ENCODE measurements at places on chromosomes 13 and 19.

- no peak for DNase-seq
These were observed 24.5 kb upstream of the TFDP1 start for GRCh38 chr13:113559901-113560644.

- DNase-seq = peak; percentile 46
These were observed 13.3 kb upstream of the MISP start for GRCh38 chr19:737591-738093.

DNA sequence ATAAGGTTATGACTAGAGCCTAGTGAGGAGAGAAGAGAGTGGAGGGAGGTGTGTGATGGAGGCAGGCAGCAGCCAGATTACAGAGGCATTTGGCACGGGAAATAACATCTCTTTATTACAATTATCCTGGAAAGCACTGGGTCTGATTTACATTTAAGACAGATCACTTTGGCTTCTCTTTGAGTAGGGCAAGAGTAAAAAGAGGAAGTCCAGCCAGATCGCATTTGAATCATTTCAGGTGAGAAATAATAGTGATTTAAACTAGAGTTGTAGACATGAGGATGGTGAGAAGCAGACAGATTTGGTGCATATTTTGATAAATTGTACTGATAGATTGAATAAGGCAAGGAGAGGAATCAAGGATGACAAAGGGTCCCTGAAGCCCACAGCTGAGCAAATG, 9.6 kb upstream of the SACS start:
- DNase-seq = no peak

GRCh38 chr19:33713194-33713593, 83.5 kb upstream of the KCTD15 start:
- no peak for DNase-seq

GRCh38 chr13:69820180-69820579, 287.4 kb upstream of the ATXN8OS start:
- no peak for DNase-seq

DNA sequence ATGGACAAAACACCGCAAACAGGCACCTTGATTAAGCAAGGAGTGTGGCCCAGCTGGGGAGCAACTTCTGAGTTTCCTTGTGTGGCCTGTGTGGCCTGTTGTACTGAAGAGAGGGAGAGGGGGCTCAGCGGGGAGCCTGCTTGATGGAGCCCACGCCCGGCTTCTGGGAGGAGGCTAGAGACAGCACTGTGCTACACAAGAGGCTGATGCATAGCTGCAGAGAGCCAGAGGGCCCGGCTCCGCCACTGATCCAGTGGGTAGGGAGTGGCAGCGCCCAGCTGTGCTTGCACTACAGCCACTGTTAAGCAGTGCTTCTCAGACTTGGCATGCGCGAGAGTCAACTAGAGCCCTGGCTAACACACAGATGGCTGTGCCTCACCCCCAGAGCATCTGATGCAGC, 19.0 kb downstream of the LYL1 start:
- no peak for DNase-seq

DNA sequence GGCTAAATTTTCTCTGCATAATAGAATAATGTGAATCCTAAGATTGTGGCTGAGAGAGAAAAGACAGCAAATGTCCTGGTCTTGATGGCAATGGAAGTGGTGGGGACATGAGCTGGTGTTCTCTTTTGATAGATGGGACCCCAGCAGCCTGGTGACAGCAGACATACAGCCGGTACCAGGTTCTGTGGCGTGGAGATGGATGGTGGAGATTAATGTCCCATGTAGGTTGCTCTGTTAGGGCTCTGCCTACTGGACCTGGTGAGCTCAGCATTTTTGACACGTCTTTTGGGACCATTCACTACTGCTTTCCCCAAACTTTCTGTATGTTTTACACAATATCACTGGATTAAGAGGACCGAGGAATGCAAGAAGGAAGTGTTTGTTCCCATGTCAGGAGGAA, 8.2 kb upstream of the SIGLEC14 start:
- DNase-seq = no peak

- peak; percentile 27 for DNase-seq
These were observed 3.6 kb upstream of the A1BG start for GRCh38 chr19:58356766-58357480.

DNA sequence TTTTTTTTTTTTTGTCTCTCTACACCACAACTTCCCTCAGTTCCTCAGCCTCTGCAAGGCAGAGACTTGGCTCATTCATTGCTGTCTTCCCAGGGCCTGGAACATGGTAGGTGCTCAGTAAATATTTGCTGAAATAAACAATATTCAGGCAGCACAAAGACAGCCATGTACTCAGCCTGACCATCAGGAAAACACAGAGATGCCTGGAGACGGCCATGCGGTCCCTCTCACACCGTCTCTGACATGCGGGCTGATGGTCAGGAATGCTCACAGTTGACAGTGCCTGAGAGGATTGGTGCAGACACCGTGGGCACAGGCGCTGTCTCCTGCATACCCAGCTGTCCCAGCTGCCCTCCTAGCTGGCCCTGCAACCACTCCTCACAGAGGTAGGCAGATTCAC, 924 bp downstream of the PRAM1 start:
- no peak for DNase-seq

Measured in fibroblast of pulmonary artery (primary cell).